ENCODE measurements at places on chromosomes 11 and 22.

GRCh38 chr11:28834877-28835276, 726.7 kb downstream of the METTL15 start:
- DNase-seq, result no peak

- no peak for DNase-seq
Measured at GRCh38 chr11:5159806-5160205, 5.2 kb upstream of the OR52A1 start.

DNA sequence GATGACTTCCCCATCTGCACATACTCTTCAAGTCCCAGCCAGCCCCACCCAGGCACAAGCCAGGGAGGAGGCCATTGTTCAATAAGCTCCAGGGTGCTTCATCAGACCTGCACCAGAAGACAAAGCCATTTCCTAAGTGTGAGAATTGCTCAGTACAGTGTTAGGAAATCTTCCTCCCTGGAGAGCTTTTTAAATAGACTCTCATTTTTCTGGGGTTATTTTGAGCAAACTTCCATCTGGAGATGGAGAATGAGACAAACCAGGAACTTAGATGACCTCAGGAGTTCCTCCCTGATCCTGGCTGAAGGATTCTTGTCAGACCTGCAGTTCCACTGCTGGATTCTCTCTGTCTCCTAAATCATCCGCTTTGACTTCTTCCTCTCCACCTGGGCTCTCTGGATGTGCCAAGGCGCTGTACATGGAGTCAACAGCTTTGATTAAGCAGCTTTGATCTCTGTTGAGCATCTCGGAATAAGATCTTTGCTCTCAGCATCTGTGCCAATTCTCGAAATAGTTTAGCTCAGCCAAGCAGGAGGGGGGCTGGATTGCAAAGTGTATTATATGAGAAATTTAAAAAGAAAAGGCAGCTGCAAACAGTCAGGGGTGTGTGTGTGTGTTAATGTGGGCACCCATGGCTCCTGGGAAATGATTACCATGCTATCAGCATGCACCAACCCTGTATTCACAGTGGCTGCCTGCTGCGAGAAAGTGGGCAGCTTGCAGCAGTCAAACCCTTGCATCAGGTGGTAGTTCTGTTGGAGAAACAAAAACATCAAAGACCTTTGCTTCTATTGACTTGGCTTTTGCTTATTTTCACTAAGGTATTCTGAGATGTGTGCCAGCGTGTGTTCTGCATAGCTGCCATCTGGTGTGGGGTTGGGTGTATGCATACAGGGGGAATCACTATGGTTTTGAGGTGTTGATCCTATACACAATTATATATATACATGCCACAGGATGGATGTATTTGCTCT, 70.2 kb upstream of the NAV2 start:
- DNase-seq, result no peak

DNA sequence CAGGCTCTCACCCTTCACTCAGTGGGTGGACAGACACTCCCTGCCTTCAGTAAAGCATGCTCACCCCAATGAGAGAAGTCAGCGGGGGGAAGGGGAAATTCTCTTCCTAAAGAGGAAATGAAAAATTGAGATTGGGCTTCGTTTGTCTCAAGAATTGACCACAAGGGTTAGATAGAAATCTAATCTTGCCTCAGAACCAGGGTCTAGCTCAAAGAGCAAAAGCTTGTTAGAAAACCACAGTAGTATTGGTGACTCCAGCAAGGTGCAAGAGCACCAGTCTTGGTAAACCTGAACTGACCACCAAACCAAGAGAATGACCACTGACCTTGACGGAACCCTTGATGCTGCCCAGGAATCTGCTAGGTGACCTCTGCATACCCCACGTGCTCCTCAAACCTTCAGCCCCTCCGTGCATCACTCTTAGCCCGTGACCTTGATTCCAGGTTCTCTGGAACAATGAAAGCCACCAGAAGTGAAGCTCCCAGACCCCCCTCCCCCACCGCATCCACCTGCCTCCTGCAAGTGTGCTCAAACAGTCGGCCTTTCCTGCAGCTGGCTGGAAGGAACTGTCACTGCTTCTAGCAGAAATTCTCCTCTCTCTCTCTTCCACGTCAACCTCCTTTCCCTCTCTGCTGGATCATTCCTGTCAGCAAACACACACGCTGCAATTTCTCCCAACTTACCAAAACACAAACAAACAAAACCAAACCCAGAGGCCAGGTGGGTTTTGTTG, 3.1 kb upstream of the TMA7B start:
- DNase-seq, result no peak

DNA sequence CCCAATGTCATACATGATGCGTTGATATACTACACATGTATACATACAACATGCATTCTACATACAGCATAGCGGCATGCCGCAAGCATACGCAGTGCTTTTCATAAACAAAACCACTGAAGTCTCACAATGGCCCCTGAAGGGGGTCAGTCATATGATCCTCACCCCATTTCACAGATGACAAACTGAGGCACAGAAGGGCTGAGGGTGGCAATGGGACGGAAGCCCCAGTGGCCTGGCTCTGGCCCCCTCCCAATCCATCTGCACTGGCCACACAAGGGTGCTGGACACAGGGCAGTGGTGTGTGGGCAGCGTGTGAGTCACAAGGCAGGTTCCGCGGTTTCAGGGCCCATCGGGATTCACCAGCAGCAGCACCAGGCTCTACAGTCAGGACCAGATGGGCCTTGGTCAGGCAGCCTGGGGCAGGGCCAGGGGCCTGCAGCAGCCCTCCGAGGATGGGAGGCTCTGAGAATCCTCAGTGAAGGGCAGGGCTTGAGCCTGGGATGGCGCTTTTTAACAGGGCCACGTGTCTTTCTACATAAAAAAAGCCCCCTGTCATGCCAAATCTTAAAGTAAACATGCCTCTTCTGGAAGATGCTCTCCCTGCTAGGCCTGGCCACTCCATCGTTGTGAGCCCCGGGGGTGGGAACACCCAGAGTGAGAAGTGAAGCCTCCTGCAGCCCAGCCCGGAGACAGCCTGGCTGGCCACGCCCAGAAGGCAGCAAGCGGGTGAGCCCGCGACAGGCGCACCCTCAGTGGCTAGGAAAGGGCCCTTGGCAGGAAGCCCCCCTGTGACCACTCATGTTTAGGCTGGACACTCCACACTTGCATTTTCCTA, 206.5 kb downstream of the CTTN start:
- no peak for DNase-seq

GRCh38 chr11:87187076-87187475, 149.3 kb downstream of the TMEM135 start:
- no peak for DNase-seq

DNA sequence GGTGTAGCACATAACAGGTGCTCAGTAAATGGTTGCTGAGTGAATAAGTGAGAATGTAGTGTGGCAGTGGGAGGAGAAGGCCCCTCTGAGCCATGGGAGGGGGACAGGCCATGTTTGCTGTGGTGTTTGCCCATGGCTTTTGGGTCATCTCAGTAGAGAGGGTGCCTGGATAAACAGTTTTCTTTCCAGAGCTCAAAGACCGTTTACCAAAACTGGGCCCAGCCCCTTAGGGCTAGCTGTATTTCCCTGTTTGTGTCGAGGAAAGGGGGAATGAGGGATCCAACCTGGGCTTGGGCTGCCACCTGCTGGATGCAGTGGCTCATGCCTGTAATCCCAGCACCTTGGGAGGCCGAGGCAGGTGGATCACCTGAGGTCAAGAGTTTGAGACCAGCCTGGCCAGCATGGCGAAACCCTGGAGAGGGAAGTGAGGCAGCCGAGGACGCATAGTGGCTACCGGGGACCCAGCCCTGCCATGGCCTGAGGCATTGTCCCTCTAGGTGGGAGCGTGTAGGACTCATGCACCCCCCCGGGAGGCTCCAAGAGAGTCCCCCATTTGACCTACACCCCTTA, 8.7 kb upstream of the LTO1 start:
- DNase-seq, result no peak

DNA sequence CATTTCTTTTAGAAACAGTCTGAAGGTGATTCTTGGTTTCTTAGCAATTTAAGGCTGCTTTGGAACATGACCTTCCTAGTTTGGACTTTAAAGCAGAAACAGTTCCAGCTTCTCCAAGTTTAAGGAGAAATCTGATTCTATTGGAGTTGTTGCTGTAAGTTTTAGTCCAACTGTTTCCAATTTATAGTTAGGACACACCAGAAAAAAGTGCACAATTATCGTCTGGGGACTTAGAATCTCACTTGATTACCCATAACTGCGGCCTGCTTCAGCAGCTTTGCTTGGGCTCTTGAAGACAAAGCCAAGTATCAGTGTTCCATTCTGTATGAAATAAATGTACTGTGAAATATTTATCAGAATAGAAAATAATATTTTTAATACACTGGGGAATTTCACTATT, 246.6 kb downstream of the TMEM135 start:
- no peak for DNase-seq

Data from 8988T (cell line).